ENCODE measurements at places on chromosomes 7 and 10. TPM values are rescaled to one million over a fixed set of nuclear protein-coding genes. Genes with fewer than 3 reads are reported as not detected.

GRCh38 chr7:503575-504111 lies 16.0 kb downstream of the PDGFA start:
- no peak for DNase-seq

Gene LRIT1
- total RNA-seq, result not detected

- no peak for DNase-seq
These were observed 326.0 kb downstream of the DGKB start for GRCh38 chr7:14576578-14576977.

DNA sequence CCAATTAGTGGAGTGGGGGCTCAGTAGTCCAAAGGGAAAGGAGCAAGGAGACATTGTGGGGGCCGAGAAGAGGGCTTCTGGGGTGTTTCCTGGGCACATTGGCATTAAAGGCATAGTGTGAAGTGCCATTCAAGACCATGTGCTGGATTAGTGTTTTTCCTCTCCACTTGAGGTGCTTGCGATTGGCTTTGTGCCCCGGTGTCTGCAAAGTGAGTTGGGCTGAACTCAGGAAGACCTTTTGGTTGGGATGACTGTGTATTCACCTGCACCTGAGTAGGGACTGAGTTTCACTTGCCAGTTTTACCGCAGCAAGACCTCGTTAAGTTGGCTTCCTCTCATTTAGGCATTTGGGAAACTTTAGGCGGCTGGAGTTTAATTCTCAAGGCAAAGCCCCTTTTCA lies 73.0 kb downstream of the TCF7L2 start:
- no peak for DNase-seq

Gene METTL27
- total RNA-seq, result 1.7 TPM

Gene RBM33
- 66.3 TPM for total RNA-seq

All from activated naive CD4-positive, alpha-beta T cell treated with anti-CD3 and anti-CD28 coated beads for 36 hours (primary cell).